ENCODE measurements at places on chromosomes 1 and 21. TPM values are rescaled to one million over a fixed set of nuclear protein-coding genes. Genes with fewer than 3 reads are reported as not detected.

GRCh38 chr21:29719521-29719920 is 220.3 kb downstream of the GRIK1 start:
- no peak for DNase-seq

DNA sequence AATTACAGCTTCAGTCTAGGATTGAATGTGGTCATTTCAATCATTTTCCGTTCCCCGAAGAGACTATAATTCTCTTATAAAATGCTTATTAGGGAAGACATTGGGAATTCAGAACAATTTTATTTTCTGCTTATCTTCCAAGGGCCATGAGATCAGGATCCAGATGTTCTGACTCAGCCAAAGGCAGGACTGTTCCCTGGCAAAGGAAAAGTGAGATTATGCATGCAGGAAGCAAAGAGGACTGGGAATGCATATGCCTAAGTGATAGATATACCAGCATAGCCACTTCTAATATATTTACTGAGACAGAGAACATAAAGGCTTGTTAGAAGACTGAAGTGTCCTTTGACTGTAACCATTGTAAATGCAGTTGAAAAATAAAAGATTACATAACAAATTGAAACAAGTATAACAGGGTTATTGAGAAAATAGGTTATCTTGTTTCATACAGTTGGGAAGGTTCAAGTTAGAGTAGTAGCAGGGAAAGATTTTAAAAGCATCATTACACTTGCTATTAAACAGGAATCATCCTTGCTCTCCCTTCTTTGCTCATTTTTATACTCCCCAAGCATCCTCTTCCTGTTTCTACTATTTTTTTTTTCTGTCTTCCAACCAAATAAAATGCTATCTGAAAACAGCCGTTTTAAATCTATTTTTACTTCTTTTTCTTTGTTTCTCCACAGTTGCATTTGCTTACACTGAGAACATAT is 439.6 kb upstream of the ADAMTS5 start:
- peak; percentile 40 for DNase-seq

DNA sequence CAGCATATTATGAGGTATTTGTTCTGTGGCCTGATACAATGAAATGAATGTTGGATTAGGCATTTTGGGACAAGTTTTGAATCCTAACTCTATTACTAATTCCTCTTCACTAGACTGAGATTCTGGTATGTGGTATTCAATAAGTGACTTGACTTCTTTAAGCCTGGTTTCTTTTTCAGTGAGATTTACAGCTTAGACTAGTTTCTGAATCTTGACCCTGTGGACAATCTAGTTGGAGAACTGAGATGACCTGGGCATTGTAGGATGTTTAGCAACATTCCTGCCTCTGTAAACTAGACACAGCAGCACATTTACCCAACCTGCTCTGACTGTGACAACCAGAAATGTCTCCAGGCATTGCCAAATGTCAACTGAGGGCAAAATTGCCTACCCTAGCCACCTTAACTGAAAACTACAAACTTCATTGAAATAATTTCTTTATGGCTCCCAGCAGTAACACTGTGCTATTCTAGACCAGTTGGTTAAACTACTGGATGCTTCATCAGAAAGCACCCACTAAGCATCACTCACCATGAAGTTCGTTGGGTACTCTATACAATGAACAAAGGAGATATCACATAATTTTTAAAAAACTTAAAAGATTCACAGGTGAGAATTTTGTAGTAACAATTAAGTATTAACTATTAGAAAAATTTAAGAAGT is 16.8 kb downstream of the PTPRC start:
- DNase-seq = no peak

GRCh38 chr21:31236528-31236927 is 107.5 kb downstream of the TIAM1 start:
- DNase-seq = no peak

- DNase-seq = peak; percentile 33
Observed at GRCh38 chr1:93801471-93801870, 77.5 kb downstream of the DNTTIP2 start.

GRCh38 chr1:101364370-101365120 is 127.7 kb downstream of the S1PR1 start:
- no peak for DNase-seq

- DNase-seq = no peak
Observed at GRCh38 chr1:62423580-62424242, 13.1 kb upstream of the USP1 start.

- no peak for DNase-seq
Observed at GRCh38 chr1:210828996-210829596, 304.9 kb downstream of the KCNH1 start.

Gene C1orf226
- not detected for total RNA-seq

Gene TCHH
- 0.10 TPM for total RNA-seq

Gene C21orf58
- 4.7 TPM for total RNA-seq

Gene WNT3A
- total RNA-seq = not detected
